T47D (cell line): ENCODE measurements at places on chromosomes 11 and 22.

DNA sequence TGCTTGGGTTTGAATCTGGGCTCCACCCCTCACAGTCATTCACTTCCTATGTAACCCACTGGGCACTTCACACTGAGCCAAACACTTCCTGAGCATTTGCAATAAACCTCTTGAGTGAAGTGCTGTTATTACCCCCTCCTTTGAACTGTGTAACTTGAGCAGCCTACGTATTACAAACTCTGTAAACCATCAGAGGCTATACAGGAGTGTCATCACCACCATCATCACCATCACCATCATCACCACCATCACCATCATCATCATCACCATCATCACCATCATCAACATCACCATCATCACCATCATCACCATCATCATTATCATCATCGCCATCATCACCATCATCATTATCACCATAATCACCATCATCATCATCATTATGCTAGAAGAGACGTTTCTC, 18.4 kb downstream of the RTL6 start:
- DNase-seq: no peak

DNA sequence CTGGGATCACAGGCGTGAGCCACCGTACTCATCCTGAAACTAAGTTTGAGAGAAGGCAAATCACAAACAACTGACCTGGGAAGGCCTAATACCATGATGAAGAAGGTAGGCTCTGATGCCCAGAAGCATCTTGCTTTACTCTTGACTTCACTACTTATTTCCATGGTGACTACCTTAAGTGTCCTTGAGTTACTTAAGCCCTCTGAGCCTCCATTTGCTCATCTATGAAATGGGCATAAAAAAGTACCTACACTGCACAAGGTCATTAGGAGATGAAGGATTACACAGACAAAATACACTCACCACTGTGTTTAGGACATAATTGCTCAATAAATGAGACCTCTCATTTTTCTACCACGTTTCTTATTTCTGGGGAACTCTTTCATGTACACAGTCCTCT, 27.9 kb downstream of the EIF4ENIF1 start:
- DNase-seq: no peak

DNA sequence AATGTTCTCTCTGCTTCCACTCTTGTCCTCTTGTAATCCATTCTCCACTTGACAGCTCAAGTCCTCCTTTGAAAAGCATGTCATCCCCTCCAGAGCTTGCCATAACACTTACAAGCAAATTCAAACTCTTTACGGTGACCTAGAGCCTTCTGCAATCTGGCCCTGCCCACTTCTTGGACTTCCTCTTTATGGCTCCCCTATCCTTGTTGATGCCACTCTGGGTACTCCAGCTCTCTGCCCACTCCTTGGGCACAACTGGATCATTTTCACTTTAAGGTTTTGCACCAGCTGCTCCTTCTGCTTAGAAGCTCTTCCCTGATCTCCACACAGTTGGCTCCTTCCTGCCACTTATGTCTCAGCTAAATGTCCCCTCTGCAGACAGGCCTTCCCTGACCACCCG, 217.9 kb downstream of the DSCAML1 start:
- no peak for DNase-seq

DNA sequence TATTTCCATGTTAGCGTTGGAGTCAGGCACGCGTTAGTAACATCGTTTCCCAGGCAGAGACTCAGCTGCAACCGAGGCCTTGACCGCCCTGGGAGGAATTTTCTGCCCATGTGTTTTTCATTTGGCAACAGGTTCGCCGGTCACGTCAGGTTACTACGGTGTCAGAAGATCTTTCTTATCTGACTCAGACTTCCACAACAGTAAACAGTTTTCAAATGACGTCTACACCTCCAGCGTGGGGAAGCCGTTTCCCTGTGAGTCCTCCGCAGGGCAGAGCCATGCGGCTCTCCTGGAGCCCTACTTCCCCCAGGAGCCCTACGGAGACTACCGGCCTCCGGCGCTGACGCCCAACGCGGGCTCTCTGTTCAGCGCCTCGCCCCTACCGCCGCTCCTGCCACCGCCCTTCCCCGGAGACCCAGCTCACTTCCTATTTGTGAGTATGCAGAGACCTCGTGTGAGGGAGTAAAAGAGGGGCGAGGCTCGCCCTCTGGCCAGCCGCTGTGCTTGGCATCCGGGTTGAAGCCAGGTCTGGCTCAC, 14.3 kb upstream of the POU2AF3 start:
- no peak for DNase-seq

GRCh38 chr11:19714387-19715363, 2.0 kb downstream of the NAV2 start:
- no peak for DNase-seq

DNA sequence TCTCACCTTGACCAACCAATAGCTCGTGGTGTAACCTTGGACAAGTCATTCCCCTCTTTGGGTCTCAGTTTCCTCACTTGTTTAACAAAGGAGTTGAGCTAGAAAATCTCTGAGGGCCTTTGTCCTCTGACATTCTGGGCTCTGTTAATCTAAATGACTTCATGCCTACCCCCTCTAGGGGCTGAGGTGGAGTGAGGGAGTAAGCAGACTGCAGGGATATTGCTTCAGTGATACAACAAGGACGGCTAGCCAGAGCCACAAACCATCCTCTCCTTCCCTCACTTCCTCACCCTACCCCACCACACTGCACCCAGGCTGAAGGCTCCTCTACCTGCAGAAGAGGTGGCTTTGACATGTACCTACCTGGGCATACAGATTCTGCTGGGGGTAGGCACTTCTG, 34.8 kb downstream of the RELT start:
- DNase-seq: no peak

DNA sequence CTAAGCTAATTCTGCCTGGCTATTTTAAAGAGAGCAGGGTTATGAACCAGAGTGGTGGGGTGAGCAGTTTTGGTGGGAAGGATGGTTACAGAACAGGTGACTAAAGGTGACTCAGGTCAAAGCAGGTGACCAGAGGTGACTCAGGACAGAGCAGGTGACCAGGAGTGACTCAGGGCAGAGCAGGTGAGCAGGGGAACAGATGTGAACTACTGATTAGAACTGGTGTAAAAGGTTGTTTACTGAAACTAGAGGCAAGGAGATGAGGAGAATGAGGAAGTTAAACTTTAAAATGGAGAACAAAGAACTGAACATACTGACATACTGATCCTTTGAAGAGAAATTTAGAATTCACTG, 15.4 kb upstream of the HYLS1 start:
- DNase-seq: no peak

- DNase-seq: no peak
Observed at GRCh38 chr22:28381429-28382167, 298.0 kb downstream of the TTC28 start.

GRCh38 chr11:117861151-117862018, 15.1 kb downstream of the FXYD6 start:
- DNase-seq: no peak

- peak; percentile 64 for DNase-seq
Observed at GRCh38 chr11:96122601-96123074, 198.7 kb upstream of the MTMR2 start.

DNA sequence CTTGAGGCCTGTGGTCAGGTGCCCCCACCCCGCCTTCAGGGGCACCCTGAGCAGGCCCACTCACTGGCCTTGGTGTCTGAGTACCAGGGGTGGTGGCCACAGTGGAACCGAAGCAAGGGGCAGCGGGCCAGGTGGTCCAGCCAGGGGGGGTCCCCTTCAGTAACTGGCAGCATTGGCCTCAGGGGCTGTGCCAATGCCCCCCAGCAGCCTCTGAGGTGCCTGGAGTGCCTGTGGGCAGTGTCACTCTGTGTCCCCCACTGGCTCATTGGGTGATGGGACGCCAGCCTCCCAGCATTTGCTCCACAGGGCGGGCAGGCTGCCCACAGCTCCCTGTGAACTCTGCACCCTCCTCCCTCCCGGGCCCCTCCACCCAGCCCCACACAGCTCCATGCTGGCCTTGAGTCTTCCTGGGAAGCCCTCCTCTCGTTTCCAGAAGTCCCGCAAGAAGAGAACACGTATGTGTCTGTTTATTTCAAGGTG, 29.5 kb upstream of the CARS1 start:
- DNase-seq: no peak

GRCh38 chr11:69018924-69019323, 5.9 kb upstream of the MRGPRF start:
- no peak for DNase-seq

GRCh38 chr22:20137671-20138416, 6.2 kb downstream of the ZDHHC8 start:
- no peak for DNase-seq

- DNase-seq: no peak
Observed at GRCh38 chr11:66292543-66293332, 1.0 kb downstream of the TMEM151A start.

- DNase-seq: no peak
Observed at GRCh38 chr11:2302306-2302895, 588 bp downstream of the TSPAN32 start.

- no peak for DNase-seq
Observed at GRCh38 chr11:45410391-45411227, 124.5 kb upstream of the SYT13 start.

DNA sequence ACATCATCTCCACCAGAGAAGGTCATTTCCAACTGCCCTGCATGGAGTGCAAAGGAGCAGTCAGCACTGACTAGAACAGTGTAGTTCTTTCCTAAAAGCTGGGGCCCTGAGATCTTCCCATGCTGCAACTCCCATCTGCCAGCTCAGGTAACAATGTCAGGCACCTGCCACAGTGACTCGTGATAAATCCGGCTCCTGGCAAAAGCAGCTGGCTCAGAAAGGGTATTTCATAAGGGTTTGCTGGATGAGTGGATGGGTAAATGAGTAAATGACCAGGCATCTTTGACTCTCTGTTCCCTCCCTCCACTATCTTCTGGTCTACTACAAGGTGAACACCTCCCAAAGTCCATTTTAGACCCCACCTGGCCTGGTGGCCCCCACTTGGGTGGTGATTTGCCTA, 403.6 kb downstream of the NXPE2 start:
- no peak for DNase-seq

GRCh38 chr11:26143566-26144290, 188.2 kb upstream of the ANO3 start:
- no peak for DNase-seq

GRCh38 chr22:27387561-27387960, 414.0 kb downstream of the MN1 start:
- no peak for DNase-seq

DNA sequence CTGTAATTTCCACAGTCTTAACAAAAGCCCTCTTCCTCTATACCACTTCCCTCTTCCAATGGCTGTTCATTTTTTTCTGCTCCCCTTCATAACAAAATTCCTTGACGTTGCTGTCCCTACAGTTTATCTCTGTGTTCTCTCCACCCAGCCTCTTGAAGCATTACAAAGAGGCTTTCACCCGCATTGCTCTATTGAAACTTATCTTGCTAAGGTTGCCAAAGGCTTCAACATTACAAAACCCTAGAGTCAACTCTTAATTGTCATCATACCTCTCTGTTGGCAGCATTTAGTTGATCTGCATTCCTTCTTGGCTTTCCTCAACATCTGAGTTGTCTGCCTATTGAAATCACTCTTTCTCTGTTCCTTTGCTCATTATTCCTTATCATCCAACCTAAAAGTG, 1055.7 kb downstream of the JRKL start:
- DNase-seq: no peak

DNA sequence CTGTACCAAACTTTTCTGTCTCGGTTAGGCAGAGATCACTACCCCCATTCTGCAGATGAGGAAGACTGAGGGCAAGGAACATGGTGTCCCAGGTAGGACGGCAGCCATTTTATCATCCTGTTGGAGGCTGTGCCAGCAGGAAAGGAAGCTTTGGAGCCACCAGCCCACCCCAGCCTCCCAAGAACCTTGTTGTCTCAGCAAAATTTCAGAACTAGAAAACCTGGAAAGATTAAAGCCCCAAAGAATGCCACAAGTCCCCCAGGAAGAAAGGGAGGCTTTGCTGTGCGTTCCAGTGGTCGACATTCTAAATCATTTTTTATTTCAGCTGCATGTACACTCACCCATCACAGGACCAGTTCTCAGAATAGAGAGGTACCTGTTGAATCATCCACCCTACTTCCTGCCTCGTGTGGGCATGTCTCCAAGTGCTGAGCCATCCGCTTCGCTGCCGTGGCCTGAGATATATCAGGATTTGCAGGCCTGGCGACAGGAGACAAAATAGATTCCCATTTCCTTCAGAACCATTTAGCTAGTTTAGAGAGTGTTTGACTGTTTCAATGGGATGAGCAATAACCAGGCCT, 13.0 kb upstream of the EIF3D start:
- DNase-seq: no peak

DNA sequence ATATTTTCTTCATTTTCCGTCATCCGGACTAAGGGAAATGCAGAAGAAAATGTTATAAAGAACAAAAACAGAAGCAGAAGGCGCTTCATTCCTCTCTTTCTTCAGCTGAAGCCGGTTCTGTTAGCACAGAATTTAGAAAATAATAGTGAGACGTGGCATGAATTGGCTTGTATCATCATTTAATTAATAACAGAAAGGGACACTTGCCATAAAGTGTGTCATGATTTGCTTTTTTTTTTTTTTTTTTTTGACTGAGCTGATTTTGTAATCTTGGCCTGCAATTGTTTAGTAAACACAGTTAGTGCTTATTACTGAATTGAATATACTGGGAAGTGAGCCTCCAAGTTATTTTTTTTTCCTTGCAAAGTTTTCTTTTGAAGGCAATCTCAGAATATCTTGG, at the start of gene MMP27:
Gene MMP27, minus strand, starts transcription at position 144 of the 400 bp plus-strand sequence. Its CDS starts 55 bp downstream, at position 89.
- DNase-seq: no peak

DNA sequence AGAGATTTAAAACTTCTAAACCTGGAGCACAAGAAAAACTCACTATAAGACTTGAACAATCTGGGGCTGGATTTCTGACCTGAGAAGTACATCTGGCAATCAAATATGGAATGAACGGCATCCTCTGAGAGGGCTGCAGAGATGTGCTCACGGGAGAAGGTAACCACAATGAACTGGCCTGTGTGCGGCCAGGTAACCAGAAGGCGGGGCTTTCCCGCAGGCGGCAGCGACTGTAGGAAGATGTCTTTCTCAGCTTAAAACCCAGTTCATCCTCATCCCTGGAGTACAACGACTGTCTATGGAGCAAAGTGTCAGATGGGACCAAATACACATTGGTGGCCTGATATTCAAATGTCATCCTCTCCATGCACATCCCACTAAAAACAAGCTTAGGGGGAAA, 24.5 kb downstream of the MICAL3 start:
- DNase-seq: no peak

- DNase-seq: no peak
Observed at GRCh38 chr11:44572436-44572835, 7.0 kb downstream of the CD82 start.

DNA sequence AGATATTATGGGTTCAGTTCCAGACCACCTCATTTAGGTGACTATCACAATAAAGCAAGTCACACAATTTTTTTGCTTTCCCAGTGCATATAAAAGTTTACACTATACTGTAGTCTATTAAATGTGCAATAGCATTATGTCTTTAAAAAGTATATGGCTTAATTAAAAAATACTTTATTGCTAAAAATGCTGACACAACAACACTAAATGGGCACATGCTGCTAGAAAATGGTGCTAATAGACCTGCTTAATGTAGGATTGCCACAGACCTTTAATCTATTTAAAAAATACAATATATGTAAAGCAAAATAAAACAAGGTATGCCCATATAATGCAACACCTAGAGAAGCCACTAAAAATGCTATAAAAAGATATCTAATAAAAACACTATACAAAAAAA, 27.1 kb upstream of the OR5AK2 start:
- no peak for DNase-seq
